Hematopoietic multipotent progenitor cell treated with erythropoietin and hydrocortisone succinate and interleukin-3 and kit ligand, for 8 days (in vitro differentiated cells): ENCODE measurements at places on chromosomes 6 and 20.

DNA sequence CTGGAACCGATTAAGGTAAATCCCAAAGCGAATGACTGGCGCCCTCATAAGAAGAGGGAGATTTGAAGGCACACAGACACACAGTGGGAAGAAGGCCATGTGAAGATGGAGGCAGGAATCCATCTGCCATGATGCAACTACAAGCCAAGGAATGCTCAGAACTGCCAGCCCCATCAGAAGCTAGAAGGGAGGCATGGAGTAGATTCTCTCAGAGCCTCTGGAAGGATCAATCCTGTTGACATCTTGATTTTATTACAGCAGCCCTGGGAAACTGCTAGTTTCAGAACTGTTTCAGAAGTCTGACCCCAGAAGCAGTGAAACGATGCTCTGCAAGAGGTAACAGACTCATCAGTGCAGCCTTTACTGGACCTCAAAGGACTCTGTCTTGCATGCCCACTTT lies 103.5 kb upstream of the GPR6 start:
- DNase-seq = no peak

- DNase-seq = no peak
Measured at GRCh38 chr20:9110365-9110764, 41.5 kb downstream of the PLCB4 start.

DNA sequence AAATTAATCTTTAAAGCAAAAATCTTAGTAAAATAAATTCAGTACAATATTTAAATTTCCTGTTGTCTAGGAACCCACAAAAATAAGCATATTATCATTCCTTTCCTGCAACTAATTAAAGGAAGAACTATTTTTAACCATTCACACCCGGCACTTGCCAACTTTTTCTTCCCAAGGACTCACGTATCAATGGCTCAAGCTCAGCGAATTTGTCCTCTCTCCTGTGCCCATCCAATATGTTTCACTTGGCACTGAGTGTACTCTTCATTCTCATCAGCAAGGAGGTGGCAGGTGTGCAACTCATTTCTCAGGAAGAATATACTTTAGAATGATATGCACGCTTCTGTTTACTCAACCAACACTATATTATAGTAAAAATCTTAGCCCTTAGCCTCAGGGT lies 419.4 kb downstream of the C6orf118 start:
- no peak for DNase-seq

GRCh38 chr6:36691011-36691410 lies 6.6 kb upstream of the RAB44 start:
- no peak for DNase-seq

DNA sequence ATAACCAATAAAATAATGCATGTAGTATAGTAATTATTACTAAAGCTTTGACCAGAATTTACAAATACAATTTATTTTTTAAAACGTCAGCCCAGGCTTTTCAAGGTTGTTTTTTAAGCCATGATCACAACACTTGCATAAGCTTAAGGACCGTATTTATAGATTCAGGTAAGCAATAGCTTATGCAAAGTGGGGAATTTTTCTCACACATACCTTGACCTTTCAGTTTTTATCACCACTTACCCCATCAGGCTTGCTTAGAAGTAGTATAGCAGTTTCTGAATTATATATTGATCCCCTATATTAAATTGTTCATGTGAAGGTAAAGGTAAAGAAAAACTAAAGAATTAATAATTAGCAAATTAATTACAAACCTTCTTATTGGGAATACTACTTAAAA lies 232.3 kb upstream of the FKBP1C start:
- DNase-seq = no peak

DNA sequence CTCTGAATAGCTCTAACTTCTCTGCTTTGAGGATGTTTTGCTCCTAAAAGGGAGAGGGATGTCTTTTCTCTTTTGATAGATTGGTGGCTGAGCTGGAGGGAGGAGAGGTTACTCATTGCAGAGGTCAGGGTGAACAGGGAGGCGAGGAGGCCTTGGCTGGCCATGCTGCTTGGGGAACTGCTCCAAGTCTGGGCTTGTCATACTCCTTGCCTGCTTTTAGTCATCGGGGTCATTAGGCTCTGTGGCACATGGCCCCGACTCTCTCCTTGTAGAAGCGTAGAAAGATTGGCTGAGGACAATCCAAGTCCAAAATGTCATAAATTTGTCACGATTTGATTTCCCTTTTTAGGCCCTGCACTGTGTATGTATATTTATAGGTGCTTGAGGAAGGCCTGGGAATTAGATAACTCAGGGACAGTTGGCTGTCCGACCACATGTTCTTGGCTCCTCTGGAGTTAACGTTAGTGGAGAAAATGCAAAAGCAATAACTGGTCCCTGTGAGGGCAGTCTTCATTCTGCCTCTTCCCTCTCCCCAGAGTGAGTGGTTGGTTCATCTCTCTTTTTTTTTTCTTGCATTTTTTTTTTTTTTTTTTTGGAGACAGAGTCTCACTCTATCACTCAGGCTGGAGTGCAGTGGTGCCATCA lies 160.1 kb downstream of the SCP2D1 start:
- no peak for DNase-seq

GRCh38 chr20:34282041-34282440 lies 21.1 kb downstream of the AHCY start:
- no peak for DNase-seq

- DNase-seq = no peak
Measured at GRCh38 chr6:113511100-113511499, 346.0 kb upstream of the MARCKS start.

- no peak for DNase-seq
Measured at GRCh38 chr6:134689177-134689576, 260.7 kb downstream of the ALDH8A1 start.

- no peak for DNase-seq
Measured at GRCh38 chr20:33945391-33946081, 48.2 kb upstream of the RALY start.

- peak; percentile 60 for DNase-seq
Measured at GRCh38 chr6:75855052-75855451, 106.0 kb downstream of the MYO6 start.
